NCI-H1092 treated with DMSO at 0.1 percent for 48 hours (cell line): ENCODE measurements at places on chromosomes 1 and 21.

DNA sequence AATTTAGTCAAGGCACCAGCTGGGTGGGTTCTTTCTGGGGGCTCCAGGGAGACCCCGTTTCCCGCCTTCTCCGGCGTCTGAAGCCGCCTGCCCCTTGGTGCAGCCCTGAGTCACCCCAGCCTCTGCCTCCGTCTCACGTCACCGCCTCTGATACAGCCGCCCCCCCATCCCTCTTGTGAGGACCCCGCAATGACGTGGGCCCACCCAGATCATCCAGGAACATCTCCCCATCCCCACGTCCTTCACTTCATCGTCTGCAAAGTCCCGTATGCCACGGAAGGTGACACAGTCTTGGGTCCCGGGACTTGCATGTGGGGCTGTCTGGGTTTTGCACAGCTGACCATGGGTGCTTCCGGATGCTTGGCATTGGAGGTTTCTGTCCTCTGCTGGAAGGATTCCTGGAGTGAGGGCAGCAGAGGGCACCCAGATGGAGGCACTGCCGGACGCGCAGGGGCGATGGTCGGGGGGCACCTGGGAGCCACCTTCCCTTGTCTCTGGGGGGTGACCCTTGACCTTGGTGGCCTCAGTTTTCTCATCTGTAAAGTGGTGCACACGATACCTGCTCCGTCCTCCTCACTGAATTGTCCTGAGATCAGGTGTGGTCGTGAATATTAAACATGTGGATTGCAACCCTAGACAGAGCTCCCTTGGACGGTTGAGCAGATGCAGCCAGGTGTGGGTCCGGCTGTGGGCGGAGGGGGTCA, 58.8 kb downstream of the PRKCZ start:
- DNase-seq = no peak

DNA sequence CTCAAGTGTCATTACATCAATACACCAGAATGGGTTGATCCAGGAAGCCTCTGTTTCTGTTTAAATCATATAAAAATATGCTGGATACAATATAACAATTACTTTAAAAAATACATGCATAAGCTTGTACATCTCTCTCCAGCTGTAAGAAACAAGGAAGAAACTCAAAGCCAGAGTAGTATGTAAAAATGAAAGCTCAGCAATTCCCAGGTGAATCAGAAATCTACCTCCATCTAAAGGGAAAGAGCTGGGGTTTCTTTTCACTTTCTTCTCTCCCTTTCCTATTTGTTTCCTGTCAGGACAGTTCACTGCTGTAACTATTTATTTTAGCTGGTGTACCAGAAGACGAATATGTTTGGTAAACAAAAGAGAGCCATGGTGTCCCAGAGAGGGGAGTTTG, 301.0 kb upstream of the C1orf87 start:
- no peak for DNase-seq

GRCh38 chr1:158933621-158934020, 2.3 kb downstream of the PYHIN1 start:
- no peak for DNase-seq

GRCh38 chr1:211521102-211521815, 29.3 kb upstream of the RD3 start:
- DNase-seq = no peak

GRCh38 chr1:15876357-15877055, 29.0 kb downstream of the SPEN start:
- DNase-seq = no peak

DNA sequence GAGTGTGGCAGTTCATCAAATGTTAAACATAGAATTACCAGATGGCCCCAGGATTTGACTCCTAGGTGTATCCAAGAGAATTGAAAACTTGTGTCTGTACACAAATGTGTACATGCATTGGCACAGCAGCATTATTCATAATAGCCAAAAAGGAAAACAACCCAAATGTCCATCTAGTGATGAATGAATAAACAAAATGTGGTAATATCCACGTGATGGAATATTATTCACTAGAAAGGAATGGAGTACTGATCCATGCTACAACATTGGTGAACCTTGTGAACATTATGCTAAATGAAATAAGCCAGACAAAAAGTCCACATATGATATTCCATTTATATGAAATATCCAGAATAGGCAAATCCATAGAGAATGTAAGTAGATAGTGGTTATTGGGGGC, 77.7 kb downstream of the RAVER2 start:
- no peak for DNase-seq

DNA sequence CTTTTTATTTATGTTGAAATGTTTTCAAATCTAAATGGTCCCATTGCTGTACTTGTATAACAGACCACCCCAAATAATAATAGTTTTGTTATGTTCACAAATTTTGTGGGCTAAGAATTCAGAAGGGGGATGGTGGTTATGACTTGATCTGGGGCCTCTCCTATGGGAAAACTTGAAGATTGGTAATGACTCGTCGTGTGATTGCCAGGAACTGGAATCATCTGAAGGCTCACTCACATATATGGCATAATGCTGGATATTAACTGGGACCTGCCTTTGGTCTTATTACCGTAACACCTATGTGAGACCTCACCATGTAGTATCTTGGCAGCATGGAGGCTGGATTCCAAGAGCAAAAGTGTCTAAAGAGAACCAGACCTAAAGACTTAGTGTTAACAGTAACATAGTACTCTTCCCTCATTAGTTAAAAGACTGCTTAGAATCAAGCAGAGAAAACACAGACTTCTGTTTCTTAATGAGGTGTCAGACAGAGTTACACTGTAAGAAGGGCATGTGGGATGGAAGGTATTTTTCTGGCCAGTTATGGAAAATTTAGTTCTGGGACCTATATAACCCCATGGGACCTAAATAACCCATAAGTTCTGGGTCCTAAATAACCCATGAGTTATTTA, 11.9 kb downstream of the LYPLAL1 start:
- DNase-seq = no peak
